Brain (organoid and tissue), 16 donors: ENCODE measurements at places on chromosomes 16 and 17.
A peak's percentile ranks its signal among the peaks of the same experiment; 100 is the strongest.

DNA sequence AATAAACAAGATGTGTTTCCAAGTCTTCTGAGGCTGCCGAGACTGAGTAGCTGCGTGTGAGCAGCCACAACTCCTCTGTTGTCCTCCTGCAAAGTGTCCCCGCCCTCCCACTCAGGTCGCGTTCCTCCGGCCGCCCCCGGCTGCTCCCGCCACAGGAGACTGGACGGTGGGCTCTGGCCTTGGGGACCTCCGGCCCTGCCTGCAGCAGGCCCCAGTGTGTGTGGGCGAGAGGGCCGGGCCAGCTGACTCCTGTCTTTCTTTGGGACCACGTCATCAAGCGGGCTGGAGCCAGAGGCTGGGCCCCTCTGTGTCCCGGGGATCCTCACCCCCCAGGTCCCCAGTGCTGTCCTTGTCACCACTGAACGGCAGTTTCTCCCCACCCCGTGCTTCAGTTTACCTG is 175.3 kb downstream of the NPIPB11 start:
- no peak for DNase-seq

GRCh38 chr17:72967277-72967970 is 125.1 kb downstream of the SLC39A11 start:
- DNase-seq = no peak

- DNase-seq = no peak
Measured at GRCh38 chr17:46151762-46152161, 41.5 kb downstream of the KANSL1 start.

DNA sequence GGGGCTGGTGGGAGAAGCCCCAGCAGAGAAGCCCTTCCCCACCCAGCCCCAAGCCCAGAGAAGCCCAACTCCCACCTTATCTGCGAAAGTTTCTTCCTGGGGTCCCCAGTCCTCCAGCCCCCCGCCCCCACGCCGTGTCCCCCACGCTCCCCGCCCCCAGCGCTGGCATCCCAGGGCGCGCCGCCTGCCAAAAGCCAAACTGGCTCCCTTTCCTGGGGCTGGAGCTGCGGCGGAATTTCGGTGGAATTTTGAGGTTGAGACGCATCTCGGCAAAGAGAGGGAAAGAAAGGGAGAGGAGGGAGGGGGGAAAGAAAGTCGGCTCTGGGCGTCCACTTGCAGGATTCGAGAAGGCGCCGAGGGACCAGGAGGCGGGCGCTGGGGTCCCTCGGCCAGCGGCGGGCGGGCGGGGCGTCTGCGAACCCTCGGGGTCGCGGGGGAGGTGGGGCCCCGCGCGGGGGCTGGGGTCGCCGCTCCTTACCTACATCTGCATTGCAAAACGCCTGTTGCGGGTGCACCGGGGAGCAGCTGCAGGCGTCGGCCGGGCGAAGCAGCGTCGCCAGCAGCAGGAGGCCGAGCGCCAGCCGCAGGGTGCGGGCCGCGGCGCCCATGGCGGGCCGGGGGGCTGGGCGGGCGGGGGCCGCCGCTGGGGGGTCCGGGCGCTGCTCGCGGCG is 571 bp downstream of the TIMP2 start:
- DNase-seq = peak; percentile 60

GRCh38 chr17:82444941-82445521 is 5.5 kb downstream of the CYBC1 start:
- no peak for DNase-seq

- no peak for DNase-seq
Measured at GRCh38 chr16:31202414-31203375, at the start of gene PYCARD. Gene PYCARD (minus strand): TSS chr16:31202760. CDS start chr16:31202690, 70 bp downstream.

GRCh38 chr16:27471661-27472060 is 69.7 kb downstream of the IL21R start:
- DNase-seq = no peak

GRCh38 chr17:30996486-30996885 is 25.6 kb downstream of the RNF135 start:
- no peak for DNase-seq

GRCh38 chr16:11737713-11738112 is 4.9 kb downstream of the TXNDC11 start:
- no peak for DNase-seq

- DNase-seq = no peak
Measured at GRCh38 chr16:83792391-83792790, 15.4 kb upstream of the HSBP1 start.

- no peak for DNase-seq
Measured at GRCh38 chr17:66692421-66692690, 142.6 kb upstream of the CACNG5 start.

- no peak for DNase-seq
Measured at GRCh38 chr17:83201206-83202001, 122.0 kb downstream of the METRNL start.

- DNase-seq = no peak
Measured at GRCh38 chr16:67697422-67698185, 21.5 kb downstream of the GFOD2 start.

GRCh38 chr16:19242987-19243575 is 42.5 kb upstream of the CLEC19A start:
- no peak for DNase-seq

- no peak for DNase-seq
Measured at GRCh38 chr16:2779151-2779920, 2.3 kb upstream of the ELOB start.

GRCh38 chr17:39138431-39139160 is 12.8 kb downstream of the PLXDC1 start:
- no peak for DNase-seq

DNA sequence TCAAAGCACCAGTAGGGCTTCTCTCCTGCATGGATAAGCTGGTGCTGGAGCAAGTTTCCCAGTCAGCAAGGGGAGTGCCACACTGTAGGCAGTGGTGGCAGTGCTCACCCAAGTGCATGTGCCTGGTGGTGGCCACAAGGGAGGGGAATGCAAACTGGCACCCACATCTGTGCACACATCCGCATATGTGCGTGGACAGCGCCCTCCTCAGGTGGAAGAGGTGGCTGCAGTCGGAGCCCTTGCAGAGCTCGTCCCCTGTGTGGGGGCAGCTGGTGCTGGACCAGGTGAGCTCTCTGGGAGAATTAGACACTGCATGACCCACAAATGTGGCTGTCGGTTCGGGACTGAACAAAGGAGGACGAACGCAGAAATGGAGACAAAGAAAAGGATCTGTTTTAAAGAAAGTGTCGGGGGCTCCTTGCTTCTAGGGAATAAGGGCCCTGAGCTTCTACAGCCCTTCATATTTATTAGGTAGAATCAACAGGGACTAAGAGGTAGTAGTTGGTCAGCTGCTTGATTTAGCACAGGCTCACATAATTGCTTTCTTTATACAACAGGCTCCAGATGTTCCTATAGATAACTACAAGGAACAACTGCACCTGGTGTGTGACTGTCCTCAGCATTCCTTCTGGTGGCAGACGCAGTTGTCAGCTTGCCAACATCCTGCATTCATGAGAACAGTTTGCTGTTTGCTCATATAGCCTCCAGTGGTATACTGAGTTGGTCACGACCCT is 5.3 kb upstream of the ZNF689 start:
- DNase-seq = peak; percentile 48

DNA sequence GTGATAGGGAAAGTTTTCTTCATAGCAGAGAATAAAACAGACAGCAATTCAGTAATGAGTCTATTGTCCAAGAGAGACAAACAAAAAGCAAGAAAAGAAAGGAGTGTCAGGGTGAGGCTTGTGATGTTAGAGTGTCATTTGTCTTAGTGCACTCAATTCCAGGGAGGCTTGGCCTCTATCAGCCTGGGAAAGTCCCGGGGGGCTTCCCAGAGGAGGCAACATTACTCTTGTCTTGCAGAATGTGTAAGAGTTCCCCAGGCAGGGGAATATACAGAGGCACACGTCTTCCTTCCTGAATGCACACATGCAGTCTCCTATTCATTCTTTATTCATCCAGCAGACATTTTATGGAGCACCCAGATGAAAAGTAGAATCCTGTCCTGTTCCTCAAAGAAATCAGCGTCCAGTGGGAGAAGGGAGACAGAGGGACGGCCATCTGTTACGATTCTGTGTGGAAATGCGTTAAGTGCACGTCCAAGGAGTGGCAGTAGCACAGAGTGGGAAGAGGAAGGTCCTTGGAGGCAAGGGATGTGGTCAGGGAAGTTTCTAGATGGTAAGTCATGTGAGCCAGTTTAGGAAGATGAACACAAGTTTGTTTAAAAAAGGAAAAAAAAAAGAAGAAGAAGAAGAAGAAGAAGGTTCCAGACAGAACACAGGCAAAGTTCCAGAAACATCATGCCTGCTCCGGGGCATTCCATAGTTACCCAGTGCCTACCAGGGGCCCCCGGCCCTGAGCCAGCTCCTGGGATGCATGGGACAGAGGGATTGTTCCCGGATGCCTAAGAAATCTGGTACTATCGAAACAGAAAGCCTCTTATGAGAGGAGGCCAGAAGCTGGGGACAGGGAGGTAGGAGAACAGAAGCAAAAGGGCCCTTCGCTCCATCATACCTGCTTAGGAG is 21.1 kb downstream of the CACNG4 start:
- no peak for DNase-seq

DNA sequence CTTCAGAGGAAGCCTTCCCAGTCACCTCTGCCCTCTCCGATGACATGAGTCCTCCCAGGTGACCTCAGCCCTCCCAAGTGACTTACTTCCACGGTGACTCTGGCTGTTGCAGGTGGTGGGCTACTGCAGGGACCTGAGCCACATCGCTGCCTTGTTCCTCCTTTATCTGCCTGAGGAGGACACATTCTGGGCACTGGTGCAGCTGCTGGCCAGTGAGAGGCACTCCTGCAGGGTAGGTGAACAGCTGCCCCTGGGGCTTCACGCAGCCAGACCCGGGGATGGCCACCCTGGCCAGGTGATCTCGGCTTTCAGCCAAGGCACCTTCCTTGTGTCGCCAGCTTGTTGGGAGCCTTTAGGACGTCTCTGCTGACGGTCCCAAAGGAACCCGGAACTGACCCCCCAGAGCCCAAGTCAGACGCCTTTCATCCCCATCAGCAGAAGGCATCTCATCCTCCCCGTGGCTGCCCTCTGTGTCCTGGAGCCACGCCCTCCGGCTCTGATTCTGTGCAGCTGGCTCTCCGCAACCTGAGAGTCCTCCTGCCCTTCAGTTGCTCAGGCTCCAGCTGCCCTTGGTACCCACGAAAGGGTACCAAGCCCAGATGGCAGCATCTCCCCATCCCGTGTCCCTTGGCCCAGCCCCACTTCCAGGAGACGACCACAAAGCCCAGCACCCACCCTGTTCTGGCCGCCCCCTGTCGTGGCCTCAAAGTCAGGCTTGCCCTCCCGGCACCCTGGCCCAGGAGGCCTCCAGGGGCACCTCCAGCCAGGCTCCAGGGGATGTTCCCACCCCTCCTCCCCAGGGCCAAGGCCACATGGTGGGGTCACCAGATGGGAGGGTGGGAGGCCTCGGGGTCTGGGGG is 81.7 kb downstream of the GOSR1 start:
- no peak for DNase-seq

- peak; percentile 15 for DNase-seq
Measured at GRCh38 chr16:8063159-8063558, 527.2 kb downstream of the TMEM114 start.

- DNase-seq = peak; percentile 67
Measured at GRCh38 chr16:64910356-64910755, 211.5 kb downstream of the CDH11 start.
